ENCODE measurements at places on chromosomes 13 and 19.

GRCh38 chr19:378706-379105 is 30.2 kb downstream of the C2CD4C start:
- DNase-seq = no peak

GRCh38 chr13:44198826-44199225 is 174.8 kb upstream of the SERP2 start:
- DNase-seq = peak; percentile 11

DNA sequence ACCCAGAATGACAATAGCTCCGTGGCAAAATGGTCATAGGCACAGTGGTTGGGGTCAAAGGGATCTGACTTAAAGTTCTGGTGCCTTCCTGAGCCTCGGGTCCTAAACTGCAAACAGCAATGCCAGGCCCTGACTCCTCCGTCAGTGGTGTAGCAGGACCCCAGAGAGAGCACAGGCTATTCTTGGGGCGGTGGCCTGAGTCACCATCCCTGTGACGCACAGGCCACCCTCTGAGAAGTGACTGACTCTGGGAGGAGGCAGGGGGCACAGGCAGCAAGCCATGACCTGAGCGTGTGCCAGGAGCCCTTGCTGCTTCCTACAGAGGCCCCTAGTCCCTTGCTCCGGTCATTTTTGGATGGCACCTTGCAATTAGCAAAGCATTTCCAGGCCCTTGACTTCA is 18.7 kb downstream of the PLVAP start:
- peak; percentile 53 for DNase-seq

DNA sequence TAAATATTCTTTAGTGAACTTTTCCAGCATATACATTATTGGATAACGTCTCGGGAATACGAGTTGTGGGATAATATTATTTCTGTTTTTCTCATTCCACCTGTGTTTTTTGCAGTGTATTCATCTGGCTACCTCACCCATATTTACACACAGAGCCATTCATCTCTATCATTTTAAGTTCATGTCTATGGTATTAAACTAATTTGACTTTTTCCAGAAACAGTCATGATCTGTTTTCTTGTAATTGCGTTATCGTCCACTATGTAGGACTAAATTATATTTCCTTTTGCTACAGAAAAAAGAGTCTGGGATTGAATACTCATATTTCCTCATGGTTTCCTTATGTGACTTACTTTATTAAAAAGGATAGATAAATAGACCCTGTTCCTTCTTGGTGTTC is 2.7 kb downstream of the ATP11A start:
- no peak for DNase-seq

DNA sequence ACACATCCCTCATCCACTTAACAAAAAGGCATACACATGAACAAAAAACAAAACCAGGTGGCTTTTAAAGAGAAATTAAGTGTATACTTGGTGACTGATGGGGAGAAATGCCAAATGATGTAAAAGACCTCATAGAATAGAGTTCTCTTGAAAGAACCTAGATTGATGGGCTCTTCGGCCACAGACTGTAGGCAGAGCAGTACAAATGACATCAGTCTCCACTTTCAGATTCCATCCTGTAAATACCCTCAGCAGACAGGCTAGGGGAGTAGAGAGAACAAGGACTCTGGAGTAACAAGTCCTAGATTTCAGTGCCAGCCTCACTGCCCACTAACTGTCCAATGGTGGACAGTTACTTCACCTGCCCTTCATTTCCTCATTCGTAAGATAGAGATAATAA is 203.8 kb downstream of the MZT1 start:
- DNase-seq = no peak

Data from EH (cell line).